Tibial nerve (tissue), 4 donors: ENCODE measurements at places on chromosomes 11 and 22.

- no peak for DNase-seq
Observed at GRCh38 chr11:130738611-130739010, 177.7 kb downstream of the SNX19 start.

GRCh38 chr11:131790586-131790985, 420.2 kb downstream of the NTM start:
- DNase-seq = no peak

DNA sequence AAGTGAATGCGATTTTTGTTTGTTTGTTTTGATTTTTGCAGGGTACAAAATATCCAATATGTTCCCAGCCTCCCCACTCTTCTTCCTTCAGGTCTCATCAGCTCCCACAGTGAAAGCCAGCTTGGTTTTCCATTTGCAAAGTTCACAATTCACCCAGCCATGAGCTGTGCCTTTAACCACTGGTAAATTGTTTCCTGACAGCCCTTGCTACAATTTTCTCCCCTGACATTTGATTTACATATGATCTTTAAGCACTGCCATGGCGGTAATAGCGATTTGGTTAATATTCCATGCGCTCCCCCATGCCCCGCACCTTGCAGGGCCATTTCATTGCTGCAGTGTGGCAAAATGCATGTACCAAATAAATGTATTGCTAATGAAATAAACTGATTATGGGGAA, 385.9 kb downstream of the MIAT start:
- DNase-seq = no peak

DNA sequence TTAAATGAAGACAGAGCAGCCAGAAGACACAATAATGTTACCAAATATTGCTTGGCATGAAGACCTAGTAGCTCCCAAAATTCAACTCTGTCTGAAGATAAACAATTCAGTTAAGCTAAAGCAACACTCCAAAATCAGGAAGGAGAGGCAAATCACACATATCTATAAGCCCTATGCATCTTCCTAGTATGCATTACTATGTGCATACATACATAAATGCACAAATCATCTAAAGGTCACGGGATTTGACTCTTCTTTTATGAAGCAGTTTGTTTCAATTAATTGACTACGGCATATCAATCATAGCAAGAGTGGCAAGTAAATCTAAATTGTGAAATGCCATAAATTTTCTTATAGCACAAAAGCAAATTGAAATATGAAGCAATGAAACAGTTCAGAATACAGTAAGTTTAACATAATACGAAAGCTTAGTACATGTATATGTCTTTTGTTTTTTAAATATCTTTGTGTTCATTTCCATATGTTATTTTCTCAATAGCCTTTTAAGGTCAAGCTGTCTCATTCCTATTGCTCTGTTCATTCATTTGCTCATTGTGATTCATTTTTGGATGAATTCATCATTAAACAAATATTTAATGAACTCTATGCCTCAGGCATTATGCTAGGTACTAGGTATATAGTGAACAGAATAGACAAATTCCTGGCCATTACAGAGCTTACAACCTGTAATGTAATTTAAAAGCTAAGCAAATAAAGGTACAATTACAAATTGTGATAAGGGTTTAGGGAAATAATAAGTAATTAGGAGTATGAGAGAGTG, 540.5 kb downstream of the DLG2 start:
- no peak for DNase-seq

GRCh38 chr11:126176853-126177470, 34.5 kb downstream of the RPUSD4 start:
- DNase-seq = peak; percentile 62
